H1 (cell line): ENCODE measurements at places on chromosomes 13 and 19. TPM values are rescaled to one million over a fixed set of nuclear protein-coding genes. Genes with fewer than 3 reads are reported as not detected.

PBX4 gene
- 3.3 and 3.4 TPM in 2 replicates for total RNA-seq

NAPSA gene
- 0.71 and 1.1 TPM in 2 replicates for total RNA-seq

LTBP4 gene
- total RNA-seq: 75.3 and 77.1 TPM in 2 replicates

INAFM1 gene
- 3.4 and 4.4 TPM in 2 replicates for total RNA-seq

ZNF69 gene
- 21.2 and 22.8 TPM in 2 replicates for total RNA-seq

LIM2 gene
- total RNA-seq: not detected in 2 replicates

LGI4 gene
- 2.0 and 2.9 TPM in 2 replicates for total RNA-seq

WIZ gene
- 33.2 and 34.4 TPM in 2 replicates for total RNA-seq

SYCN gene
- not detected in 2 replicates for total RNA-seq

ASF1B gene
- total RNA-seq: 32.1 and 32.6 TPM in 2 replicates

MYO1F gene
- 2.2 and 4.6 TPM in 2 replicates for total RNA-seq

CA11 gene
- total RNA-seq: 51.7 and 53.0 TPM in 2 replicates

ZNF460 gene
- 56.0 and 57.9 TPM in 2 replicates for total RNA-seq

SEMA6B gene
- total RNA-seq: 54.4 and 56.7 TPM in 2 replicates

ZNF726 gene
- not detected in 2 replicates for total RNA-seq

CYP2A7 gene
- 0.78 TPM in 1 of 2 replicates, not detected in the other for total RNA-seq

FCER2 gene
- 0.29 TPM in 1 of 2 replicates, not detected in the other for total RNA-seq

CD209 gene
- total RNA-seq: 0.22 TPM in 1 of 2 replicates, not detected in the other

NPHS1 gene
- total RNA-seq: 0.40 and 1.4 TPM in 2 replicates

CCDC8 gene
- 13.6 and 15.1 TPM in 2 replicates for total RNA-seq

SBNO2 gene
- total RNA-seq: 31.4 and 37.4 TPM in 2 replicates

PCDH20 gene
- total RNA-seq: 2.2 and 2.6 TPM in 2 replicates

PTBP1 gene
- 873 and 888 TPM in 2 replicates for total RNA-seq

ADGRE1 gene
- total RNA-seq: not detected in 2 replicates

ZNF682 gene
- 21.7 and 27.5 TPM in 2 replicates for total RNA-seq

FSTL3 gene
- 7.5 and 8.1 TPM in 2 replicates for total RNA-seq

ZNF558 gene
- total RNA-seq: 4.3 and 4.6 TPM in 2 replicates

ZNF491 gene
- 0.78 and 0.84 TPM in 2 replicates for total RNA-seq

ICAM5 gene
- total RNA-seq: 1.9 and 4.8 TPM in 2 replicates

CD37 gene
- not detected in 2 replicates for total RNA-seq

ZNF350 gene
- total RNA-seq: 5.3 and 6.2 TPM in 2 replicates

PPFIA3 gene
- 25.3 and 28.0 TPM in 2 replicates for total RNA-seq

SBK2 gene
- total RNA-seq: 3.9 and 4.1 TPM in 2 replicates

TPP2 gene
- total RNA-seq: 80.4 and 85.7 TPM in 2 replicates

LILRB2 gene
- not detected in 2 replicates for total RNA-seq
